T follicular helper cell (primary cell): ENCODE measurements at places on chromosomes 2 and 18.

DNA sequence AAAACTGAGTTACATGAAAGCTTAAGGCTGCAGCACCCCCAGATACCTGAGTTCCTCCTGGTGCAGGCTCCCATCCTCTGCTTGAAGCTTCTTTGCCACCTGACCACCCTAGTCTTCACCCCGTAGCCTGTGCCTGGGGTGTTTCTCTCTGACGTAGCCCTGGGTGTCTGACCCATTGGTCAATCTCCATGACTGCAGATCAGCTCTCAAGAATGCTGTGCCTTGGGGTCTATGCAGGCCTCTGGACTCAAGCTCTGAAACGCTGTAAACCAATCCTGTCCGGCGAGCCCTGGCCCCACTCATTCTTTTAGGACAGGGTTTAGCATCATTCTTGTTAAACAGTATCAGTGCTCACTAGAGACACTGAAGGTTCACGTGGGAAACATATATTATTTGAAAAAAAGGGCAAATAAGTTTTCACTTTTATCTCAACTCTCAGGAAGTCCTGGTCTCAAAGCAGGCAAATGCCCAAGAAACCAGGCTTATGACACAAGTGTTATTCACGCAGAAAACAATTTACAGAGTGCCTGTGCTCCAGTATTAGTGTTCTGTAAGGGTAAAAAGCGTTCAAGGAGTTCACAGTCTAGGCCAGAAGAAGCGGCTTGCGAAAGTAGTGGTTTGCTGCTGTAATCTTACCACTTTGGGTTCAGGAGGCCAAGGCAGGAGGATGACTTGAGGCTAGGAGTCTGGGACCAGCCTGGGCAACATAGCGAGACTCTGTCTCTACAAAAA lies 22.8 kb upstream of the PPP4R1 start:
- DNase-seq, result no peak

- DNase-seq, result no peak
Observed at GRCh38 chr18:72613534-72613930, 69.4 kb upstream of the CBLN2 start.

GRCh38 chr2:67268797-67269196 lies 128.3 kb upstream of the ETAA1 start:
- DNase-seq, result no peak

DNA sequence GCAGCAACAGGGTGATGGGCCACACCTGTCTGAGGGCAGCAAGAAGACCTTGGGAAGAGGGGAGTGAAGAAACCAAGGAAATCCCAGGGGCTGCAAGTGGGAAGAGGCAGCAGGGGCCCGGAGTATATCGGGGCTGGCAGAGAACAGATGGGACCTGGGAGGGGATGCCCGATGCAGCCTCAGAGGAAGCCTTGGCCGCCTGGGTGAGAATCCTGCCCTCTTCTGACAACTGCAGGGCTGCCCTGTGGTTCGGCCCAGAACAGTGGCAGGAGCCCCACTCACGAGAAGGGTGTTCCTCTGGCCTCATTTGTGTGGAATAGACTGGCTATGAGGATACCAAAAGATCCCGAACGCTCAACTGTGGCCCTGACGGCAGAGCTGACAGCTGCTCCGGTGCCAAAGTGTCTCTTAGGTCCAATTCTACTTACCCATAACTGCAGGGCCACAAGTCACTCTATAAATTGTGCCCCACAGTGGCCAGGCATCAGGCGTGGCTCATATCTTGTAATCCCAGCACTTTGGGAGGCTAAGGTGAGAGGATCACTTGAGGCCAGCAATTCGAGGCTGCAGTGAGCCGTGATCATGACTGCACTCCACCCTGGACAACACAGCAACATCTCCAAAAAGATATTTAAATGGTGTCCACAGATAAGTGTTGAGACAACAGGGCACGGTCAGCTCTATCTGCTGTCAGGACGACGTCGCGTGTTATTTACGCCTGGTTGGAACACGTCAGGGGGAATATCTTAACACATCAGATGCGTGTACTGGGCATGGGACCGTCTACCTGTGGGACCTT lies 23.6 kb upstream of the ID2 start:
- DNase-seq, result no peak

DNA sequence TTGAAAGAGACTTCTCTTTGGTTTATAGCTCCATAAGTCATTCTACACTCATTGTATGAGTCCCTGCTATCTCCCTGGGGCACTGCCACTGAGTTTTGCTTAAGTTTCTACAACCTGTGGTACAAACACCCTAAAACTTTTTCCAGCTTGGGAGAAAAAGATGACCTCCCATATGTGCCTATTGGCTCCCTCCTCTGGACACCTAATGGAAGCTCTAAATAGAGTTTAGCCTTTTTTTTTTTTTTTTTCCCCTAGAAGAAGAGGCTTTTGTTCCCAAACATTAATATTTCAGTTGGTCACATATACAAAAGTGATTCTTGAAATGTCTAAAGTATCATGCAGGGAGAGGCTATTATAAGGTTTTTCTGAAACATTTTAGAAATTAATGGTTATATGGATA lies 547.2 kb upstream of the TMEFF2 start:
- no peak for DNase-seq

GRCh38 chr2:174286172-174286571 lies 37.8 kb upstream of the OLA1 start:
- DNase-seq, result no peak

DNA sequence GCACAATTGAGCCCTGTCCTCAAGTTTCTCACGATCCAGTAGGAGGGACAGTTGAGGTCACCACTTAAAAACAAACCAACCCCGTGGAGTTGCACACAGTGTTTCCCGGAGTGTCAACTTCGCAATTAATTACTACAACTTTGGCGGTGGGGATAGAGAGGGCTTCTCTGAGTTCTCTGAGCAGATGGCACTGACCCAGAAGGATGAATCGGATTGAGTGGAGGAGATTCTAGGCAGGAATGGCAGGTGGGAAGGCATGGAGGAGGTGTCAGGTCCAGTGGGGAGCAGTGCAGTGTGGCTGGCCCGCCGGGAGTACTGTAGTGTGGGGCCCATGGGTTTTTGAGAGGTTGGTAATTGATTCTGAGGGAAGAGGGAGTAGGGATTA lies 12.0 kb downstream of the SIX3 start:
- no peak for DNase-seq

DNA sequence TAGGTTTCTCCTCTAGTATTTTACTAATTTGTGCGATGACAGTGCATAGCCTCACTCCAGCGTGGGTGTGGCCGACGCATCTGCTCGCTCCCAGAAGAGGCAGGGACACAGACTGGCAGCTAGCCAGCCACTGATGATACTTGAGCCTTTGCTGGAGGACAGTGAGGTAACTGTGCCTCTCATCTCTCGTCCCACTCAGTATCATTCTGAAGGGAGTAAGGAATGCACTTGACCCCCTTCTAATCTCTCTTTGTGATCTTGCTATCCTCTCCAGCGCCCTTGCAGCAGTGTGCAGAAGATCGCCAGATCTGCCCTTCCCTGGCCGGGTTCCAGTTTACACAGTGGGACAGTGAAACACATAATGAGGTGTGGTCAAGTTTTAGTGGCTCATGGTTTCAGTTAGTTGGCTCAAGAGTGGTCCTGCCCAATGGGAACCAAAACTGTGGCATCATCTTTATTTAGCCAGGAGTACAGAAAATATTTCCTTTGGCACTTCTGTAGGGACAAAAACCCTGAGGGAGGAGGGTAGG lies 17.5 kb downstream of the NCAPH start:
- DNase-seq, result no peak

GRCh38 chr2:240759459-240759858 lies 60.6 kb downstream of the KIF1A start:
- no peak for DNase-seq

GRCh38 chr2:134713606-134714005 lies 5.2 kb downstream of the TMEM163 start:
- no peak for DNase-seq

- DNase-seq, result no peak
Observed at GRCh38 chr2:174444761-174445160, 42.1 kb downstream of the GPR155 start.

GRCh38 chr2:150963336-150963735 lies 298.3 kb downstream of the RBM43 start:
- no peak for DNase-seq

GRCh38 chr2:10398496-10398895 lies 49.6 kb downstream of the ODC1 start:
- no peak for DNase-seq

DNA sequence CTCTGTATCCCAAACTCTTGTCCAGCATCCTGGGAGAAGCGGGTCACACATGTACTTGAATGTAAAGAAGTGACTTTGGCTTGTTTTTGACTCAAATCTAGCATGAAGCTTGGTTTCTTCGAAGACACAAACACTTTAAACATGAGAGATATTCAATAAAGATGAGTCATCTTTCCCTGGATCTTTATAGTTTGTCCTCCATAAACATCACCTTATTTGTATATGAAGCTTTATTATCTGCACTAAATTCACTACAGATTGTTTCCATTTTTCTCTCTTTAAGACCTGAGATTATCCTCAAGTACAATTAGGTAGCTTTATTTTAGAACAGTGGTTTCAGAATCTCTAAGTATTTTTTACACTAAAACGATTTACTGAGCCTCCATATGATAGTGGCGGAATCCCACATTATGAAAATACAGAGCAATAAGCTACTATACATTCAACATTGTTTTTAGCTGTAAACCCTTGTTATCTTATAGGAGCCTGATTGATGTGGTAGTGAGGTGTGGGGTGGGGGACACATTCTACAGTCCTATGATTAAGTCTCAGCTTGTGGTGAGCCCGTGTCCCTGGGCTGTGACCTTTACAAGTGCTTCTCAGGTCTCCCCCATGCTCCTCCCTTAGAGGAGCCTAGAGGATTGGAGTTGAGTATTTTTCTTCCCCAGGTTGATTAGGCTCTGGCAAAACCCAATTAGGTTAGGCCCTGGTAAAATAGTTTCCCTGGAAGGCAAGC lies 79.6 kb upstream of the RAPGEF4 start:
- DNase-seq, result no peak

GRCh38 chr2:143905587-143905986 lies 614.3 kb downstream of the ZEB2 start:
- no peak for DNase-seq

DNA sequence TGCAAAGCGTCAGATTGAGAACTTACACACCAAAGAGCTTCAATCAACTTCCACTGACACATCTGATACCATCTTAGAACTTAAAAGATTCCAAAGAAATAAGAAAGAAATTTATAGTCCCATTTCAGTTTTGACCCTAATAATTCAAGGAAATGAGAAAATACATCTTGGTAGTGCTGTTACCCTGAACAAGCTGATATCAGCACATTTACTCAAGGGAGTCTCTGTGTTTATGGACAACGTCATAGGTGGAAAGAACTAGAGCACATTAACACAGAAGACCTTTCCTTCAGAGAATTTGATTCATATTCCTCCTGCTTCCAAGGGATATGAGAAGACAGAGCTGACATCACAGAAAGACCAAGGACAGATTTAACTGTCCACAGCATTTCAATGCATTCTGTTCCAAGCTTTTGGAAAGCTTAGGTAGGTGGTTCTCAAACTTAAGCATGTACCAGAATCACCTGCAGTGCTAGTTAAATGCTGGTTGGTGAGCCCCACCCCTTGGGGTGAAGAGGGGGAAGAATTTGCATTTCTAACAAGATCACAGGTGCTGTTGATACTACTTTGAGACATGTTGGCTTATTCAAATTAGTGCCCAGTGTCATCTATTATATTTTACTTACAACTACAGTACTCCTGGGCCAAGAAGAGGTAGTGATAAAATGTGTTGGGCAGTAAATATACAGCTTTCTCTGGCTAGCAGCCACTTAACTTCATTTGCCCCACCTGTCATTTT lies 59.8 kb downstream of the LDAH start:
- no peak for DNase-seq

DNA sequence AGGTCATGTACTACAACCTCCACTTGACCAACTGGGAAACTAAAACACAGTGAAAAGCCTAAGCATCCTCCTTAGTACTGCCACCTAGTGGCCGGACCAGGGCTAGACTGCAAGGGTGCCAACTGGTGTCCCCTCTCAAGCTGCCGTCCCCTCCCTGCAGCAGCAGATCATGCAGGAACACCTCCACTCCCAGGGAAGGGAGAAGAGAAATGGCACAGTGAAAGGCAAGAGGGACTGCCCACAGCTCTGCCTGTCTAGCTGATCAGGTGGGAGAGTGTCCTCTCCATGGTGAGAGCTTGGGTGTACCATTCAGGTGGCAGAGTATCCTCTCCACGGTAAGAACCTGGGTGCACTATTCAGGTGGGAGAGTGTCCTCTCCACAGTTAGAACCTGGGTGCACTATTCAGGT lies 78.1 kb downstream of the AAK1 start:
- DNase-seq, result peak; percentile 54

GRCh38 chr2:119468154-119468955 lies 36.7 kb downstream of the TMEM37 start:
- DNase-seq, result no peak

- DNase-seq, result no peak
Observed at GRCh38 chr2:110099038-110099425, 16.6 kb downstream of the MALL start.

- DNase-seq, result no peak
Observed at GRCh38 chr18:47397671-47398319, 146.3 kb upstream of the SKOR2 start.

DNA sequence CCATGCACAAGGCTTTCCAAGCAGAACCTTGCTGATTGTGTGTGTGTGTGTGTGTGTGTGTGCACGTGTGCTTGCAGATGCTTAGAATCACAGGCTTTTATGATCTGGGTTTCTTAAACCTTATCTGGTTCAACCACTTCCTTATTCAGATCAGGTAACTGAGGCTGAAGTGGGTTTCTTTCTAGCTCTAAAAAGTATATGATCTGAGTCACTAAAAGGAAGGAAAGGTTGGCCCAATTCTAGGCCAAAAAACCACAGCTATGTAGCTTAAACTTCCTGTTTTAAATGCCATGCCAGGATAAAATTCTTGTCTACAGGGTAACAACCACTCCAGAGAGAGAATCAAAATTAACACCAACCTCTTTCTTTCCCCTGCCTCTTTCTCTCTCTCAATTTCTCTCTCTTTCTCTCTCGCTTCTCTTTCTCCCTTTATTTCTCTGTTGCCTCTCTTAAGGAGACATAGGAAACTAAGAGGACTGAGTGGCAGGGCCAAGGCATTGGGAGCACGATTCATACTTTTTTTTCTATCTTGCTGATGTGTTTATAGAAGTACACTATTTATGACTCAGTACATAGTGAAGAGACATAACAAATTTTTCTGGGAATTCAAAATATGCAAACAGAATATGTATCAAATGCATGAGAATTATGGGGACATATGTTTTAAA lies 140.3 kb downstream of the TRIB2 start:
- no peak for DNase-seq

DNA sequence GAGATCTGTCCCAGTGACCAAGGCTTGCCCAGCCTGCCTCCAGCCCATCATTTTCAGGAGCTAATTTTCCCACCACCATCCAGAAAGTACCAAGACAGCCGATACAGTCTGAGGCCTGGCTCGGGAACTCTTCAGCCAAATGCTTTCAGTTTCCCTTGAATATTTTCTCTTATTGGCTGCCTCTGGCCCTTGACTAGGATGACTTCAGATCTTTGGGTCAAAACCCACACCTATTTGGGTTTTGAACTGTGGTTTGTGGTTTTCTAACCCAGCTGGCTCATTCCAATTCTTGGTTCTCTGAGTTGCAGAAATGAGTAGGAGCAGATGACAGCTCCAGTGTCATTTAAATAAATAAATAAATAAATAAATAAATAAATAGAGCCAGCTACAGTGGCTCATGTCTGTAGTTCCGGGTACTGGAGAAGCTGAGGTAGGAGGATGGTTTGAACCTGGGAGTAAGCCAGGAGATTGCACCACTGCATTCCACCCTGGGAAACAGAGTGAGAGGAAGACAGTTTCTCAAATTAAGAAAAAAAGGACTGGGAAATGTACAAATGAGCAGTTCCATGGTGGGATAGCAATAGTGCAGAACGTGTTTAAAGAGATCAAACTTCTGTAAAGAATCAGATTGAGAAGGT lies 465.0 kb upstream of the SOX11 start:
- DNase-seq, result no peak

GRCh38 chr2:16281451-16282335 lies 341.3 kb downstream of the MYCN start:
- no peak for DNase-seq
